Fibroblast of pulmonary artery (primary cell): ENCODE measurements at places on chromosomes 5 and 9.

GRCh38 chr5:156850206-156850751 is at the start of gene PPP1R2B:
Gene PPP1R2B, plus strand, starts transcription at chr5:156850295. Its CDS starts 268 bp downstream, at chr5:156850563.
- DNase-seq: no peak

GRCh38 chr5:172769616-172770373 is 1.2 kb downstream of the DUSP1 start:
- DNase-seq: peak; percentile 70

DNA sequence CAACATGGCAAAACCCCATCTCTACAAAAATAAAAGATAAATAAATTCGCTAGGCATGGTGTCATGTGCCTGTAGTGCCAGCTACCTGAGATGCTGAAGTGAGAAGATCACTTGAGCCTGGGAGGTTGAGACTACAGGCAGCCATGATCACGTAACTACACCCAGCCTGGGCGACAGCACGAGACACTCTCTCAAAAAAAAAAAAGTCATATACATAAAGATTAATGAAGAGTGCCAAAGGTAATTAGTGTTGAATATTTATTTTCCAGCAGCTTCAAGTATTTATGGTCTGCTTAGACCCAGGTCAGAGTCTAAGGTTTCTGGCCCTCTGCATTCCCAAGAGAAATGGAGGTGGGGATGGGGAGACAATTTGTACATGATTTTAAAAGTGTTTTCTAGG is 167.7 kb downstream of the CD180 start:
- DNase-seq: no peak

DNA sequence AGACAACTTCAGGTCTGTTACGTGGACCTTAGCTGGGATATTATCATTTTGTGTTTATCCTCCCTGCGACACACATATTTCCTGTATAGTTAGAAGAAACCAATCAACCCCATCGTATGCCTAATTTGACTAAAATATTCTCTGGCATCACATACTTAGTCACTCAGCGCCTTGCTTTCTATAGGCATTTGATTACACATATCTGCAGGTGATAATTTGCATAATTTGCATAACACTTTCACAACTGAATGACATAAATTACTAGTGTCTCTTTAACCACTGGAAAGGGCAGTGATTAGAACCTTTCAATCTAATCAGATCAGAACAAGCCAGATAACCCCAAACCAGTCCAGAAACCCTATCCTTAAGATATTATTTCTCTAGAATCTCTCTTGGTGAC is 390.2 kb downstream of the TLR4 start:
- DNase-seq: no peak

GRCh38 chr5:101605700-101606099 is 690.4 kb downstream of the SLCO4C1 start:
- DNase-seq: no peak

DNA sequence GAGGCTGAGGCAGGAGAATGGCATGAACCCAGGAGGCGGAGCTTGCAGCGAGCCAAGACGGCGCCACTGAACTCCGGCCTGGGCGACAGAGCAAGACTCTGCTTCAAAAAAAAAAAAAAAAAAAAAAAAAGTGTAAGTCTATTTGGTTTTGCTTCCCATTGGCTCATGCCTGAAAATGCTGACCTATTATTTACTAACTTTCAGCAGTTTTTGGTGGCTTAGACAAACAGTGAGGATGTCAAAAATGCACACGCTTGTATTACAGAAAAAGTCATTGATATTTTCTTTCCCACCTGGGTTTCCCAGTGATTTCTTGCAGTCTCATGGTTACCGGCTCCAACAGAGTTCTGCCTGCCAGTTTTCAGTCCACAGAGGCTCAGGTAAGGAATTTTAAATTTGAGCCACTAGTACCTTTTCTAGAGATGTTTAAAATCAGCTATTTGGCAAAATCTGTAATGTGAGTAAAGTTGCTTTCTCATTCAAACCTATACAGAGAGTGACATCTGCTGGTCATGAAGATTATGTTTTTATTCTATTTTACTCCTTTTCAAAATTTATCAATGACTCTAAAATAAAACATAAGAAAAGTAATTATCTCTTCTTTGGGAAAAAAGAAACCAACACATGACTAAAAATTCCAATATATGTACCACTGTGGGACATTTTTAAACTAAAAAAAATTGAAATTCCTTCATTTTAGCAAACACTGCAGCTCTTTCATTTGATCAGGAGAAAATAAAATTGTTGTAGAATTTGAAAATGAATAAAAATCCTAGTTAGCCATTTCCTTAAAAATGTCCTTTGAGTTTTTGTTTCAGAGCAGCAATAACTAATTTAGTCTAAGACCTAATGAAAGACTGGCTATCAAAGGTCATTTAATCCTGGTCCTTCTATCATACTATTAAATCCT is 8.8 kb downstream of the FAM200C start:
- peak; percentile 50 for DNase-seq

GRCh38 chr5:37664551-37664950 is 175.3 kb downstream of the GDNF start:
- DNase-seq: no peak

GRCh38 chr9:114668146-114668545 is 10.5 kb upstream of the TEX53 start:
- DNase-seq: no peak

DNA sequence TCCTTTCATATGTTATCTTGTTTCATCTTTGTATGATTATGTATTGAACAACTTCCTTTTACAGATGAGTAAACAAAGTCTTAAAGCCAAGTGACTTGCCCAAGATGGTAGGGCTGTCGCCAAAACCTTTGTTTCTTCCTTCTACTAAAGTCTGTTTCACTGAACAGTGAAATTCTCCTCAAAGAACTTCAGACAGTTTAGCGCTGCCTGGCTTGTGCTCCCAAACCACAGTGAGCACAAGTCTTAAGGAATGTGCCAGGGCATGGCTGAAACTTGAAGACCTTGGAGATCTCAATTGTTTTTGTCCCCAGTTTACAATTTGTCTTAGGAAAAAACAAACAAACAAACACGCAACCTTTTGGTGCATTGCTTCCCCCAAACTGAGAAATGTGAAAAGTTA is 273.5 kb downstream of the CRB2 start:
- DNase-seq: no peak

GRCh38 chr9:76676857-76677256 is 87.4 kb upstream of the PCA3 start:
- no peak for DNase-seq

DNA sequence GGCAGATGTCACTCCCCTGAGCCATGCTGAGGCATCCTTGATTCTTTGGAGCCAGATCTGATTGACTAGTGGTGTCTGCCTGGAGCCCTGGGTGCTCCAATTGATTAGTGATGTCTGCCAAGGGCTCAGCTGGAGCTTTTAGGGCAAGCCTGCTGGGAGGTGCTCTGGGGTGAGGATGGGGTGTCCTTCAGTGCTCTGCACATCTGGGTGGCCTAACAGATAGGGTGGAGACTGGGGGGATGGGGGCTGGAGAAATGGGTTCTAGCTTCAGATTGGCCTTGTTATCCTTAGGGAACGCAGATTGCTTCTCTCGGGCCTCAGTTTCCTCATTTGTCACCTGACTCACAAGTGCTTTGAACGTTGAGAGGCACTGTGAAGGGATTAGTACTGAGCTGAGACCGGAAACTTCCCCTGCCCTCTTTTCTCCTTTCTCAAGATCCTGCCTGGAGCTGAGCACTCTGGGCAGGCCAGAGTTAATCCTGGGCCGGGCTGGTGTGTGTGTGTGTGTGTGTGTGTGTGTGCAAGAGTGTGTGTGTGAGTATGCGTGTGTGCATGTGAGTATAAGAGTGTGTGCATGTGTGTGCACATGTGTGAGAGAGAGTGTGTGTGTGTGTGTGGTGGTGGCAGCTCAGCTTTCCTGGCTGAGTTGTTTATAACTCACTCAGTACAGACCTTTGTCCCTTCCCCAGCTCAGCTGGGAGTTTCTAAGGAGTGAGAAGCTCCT is 5.6 kb upstream of the IER5L start:
- DNase-seq: no peak

DNA sequence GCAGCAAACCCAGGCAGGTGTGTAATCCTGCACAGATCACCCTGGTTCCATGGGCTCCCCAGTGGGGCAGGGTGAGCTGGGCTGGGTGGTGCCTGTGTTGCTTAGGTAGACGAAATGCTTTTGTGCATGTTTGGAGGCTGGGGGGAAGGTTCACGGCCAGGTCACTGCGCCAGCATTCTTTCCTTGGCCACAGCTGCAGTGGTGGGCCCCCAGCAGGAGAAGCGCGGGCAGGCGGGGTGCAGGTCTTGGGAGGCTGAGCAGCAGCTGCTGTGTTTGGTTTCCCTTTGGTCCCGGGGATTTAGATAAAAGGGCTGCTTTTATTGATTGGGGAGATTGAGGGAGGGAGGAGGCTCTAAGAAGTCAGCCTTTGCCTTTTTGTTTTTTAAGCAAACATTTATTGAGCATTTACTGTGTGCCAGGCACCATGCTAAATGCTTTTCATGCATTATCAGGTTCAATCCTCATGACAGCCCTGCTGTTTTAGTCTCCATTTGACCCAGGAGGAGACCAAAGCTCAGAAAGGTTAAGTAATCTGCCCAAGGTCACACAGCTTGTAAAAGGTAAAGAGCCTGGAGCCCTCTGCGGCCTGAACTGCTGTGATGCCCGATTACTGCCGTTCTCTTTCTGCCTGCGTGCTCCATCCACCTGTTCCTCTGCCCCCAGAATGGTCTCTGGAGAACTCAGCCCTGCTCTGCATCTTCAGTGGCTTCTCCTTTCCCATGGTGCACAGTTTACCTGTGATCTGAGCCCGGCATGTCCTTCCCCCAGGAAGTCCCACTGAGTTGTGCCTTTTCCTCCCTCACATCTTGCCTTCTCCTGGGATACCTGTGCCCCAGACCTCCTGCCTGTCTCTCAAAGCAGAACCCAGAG is 94.4 kb downstream of the MACROH2A1 start:
- no peak for DNase-seq

GRCh38 chr9:134381671-134382516 is 55.6 kb downstream of the RXRA start:
- no peak for DNase-seq

GRCh38 chr9:130780865-130781504 is 54.1 kb upstream of the ABL1 start:
- peak; percentile 99 for DNase-seq

DNA sequence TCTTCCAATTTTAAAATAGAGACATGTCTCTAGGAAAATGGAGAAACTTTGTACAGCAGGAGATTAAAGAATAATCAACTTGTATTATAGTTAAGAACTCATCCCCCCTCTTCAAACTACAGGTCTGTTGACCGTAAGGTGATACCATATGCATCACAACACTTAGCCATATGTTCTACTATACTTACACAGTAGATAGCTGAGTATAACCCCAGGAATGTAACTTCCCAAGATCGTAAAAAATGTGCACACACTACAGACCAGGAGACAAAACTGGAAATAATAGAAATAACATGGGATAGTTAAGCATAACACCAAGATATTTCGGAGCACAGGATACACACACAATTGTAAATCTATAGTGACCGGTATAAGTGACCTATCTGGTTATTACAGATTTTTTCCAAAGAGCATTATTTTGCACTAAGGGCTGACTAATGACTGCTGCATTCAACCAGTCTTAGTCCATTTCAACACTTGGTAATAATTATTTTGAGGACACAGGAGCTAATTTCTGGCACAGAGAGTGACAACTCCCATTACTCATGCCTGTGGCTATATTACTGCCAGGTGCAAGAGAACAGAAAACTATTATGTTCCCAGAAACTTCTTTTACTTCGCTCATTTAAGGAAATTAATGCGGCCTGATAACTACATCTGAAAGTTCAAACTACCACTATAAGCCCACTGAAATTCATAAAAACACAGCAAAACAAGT is 15.4 kb upstream of the ZNF622 start:
- DNase-seq: no peak

DNA sequence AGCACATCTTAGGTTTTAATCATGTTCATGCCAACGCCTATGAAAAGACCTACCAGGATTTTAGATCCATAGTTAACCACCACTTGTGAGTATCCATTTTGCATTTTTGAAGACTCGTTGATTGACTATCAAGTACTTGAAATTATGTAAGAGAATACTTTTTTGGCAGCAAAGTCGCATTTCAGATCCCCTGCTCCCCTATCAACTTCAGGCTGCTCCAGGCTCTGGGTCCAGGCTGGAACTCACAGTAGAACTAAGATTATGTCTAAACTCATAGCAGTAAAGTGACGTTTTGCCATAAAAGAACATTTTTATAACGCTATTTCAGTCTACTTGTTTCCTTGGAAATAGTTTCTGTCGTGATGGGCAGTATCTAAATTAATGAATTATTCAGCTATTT is 267.7 kb downstream of the FANCC start:
- DNase-seq: no peak

DNA sequence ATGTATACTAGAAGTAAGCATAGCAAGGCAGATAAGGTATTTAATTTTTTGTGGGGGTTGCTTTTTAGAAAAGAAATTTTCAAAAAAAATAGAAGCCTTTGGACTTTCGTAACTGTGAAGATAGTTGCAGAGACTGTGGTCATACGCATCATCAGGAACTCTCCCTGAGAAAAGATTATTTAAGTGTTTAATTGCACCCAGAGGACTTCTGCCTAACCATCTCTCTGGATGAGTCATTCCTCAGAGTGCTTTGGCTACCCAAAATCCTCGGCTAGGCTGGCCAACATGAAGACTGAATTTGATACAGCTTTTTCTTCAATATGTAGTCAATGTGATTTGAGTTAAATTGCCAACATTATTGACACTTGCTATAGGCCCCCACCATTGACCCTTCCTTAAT is 296.4 kb downstream of the TLR4 start:
- DNase-seq: no peak

DNA sequence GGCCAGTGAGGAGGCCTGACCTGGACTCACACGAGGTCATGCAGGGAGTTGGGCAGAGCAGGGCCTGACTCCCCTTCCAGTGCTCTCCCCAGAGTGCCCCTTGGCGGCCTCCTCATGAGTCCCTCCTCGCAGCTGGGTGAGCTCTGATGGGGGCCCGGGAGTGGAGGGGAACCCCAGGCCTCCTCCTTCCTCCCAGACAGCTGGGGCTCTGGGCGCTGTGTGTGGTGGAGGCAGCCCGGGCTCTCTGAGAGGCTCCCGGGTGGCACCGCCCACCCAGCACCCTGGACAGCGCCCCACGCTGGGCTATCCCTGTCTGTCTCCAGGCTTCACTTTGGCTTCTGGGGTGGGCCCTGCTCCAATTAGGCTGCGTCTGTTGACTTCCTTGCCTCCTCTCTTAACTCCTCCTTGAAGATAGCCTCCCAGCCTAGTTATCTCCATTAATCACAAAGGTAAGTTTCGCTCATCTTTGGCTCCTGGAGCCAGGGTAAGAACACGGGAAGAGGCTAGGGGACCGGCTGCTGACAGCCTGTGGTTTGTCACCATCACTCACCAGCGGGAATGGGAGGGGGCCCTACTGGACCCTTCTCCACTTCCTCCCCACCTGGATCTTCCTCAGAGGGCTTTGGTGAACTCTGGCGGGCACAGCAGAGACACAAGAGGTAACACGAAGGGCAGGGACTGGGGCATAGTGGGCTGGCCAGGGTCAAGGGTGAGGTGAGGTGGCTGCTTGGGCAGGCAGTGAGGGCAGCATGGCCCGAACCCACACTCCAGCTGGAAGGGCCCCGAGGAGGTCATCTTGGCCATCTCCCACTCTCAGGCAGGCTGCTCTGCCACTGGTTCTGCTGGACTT is 13.1 kb downstream of the PSD2 start:
- DNase-seq: peak; percentile 49
